ENCODE measurements at places on chromosomes 1 and 21. TPM values are rescaled to one million over a fixed set of nuclear protein-coding genes. Genes with fewer than 3 reads are reported as not detected.

The TNFRSF18 gene
- total RNA-seq: 0.33 TPM

- no peak for DNase-seq
Observed at GRCh38 chr21:42553435-42553834, 39.8 kb downstream of the SLC37A1 start.

The KRTAP21-1 gene
- not detected for total RNA-seq

DNA sequence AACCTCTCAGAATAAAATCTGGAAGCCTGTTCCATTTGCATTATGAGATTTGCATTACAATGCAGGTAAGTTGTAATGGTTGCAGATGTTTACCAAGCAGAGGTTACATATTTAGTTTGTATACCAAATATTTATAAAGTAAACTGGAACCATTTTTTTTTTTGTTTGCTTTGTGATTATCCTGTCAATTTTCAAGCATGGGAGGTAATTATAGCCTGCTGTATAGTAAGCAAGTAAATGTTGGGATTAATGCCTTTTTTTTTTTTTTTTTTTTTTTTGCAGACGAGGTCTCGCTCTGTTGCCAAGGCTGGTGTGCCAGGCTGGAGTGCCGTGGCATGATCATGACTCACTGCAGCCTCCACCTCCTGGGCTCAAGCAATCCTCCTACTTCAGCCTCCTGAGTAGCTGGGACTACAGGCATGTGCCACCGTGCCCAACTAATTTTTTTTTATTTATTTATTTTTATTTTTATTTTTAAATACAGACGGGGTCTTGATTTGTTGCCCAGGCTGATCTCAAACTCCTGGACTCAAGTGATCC is 21.0 kb downstream of the NFYC start:
- DNase-seq: no peak

The CD101 gene
- 2.1 TPM for total RNA-seq

GRCh38 chr1:204989266-204990058 is 53.5 kb upstream of the CNTN2 start:
- peak; percentile 89 for DNase-seq

GRCh38 chr1:27940870-27941560 is 6.2 kb downstream of the SMPDL3B start:
- peak; percentile 17 for DNase-seq

GRCh38 chr21:42833439-42833815 is 45.9 kb downstream of the WDR4 start:
- peak; percentile 76 for DNase-seq

GRCh38 chr1:204563307-204563706 is 47.1 kb downstream of the MDM4 start:
- no peak for DNase-seq

GRCh38 chr21:38734646-38735365 is 70.9 kb upstream of the ETS2 start:
- DNase-seq: no peak
